Activated gamma-delta T cell treated with Interleukin-2 at 50 U/mL for 16 hours (primary cell): ENCODE measurements at places on chromosomes 12 and 14.

- DNase-seq: no peak
Observed at GRCh38 chr12:4137441-4137840, 136.1 kb upstream of the CCND2 start.

DNA sequence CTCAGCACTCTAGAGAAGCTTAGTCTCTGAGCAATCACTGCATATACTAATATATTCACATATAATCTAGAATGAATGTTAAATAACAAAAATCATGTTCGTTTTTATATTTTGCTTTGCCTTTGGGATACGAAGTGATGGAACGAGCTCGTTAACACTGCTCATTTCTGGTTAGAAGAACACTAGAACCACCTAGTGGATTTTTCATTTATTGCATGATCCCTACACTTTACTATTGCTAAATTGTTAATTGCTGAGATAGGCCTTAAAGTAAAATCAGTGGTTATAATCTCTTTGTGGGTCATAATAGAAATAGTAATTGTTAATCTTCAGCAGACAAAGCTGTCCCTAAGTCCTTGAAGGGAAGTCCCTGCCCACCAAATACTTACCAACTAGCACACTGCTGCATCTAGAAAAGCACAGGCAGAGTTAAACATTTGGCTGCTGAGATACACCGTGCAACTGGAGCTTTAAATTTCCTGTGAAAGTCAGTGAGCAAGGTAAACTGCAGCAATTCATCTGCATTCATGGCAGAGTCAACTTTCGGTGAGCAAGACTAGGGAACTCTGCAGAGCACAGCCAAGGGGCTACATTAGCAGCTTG is 353.7 kb downstream of the APAF1 start:
- DNase-seq: no peak

DNA sequence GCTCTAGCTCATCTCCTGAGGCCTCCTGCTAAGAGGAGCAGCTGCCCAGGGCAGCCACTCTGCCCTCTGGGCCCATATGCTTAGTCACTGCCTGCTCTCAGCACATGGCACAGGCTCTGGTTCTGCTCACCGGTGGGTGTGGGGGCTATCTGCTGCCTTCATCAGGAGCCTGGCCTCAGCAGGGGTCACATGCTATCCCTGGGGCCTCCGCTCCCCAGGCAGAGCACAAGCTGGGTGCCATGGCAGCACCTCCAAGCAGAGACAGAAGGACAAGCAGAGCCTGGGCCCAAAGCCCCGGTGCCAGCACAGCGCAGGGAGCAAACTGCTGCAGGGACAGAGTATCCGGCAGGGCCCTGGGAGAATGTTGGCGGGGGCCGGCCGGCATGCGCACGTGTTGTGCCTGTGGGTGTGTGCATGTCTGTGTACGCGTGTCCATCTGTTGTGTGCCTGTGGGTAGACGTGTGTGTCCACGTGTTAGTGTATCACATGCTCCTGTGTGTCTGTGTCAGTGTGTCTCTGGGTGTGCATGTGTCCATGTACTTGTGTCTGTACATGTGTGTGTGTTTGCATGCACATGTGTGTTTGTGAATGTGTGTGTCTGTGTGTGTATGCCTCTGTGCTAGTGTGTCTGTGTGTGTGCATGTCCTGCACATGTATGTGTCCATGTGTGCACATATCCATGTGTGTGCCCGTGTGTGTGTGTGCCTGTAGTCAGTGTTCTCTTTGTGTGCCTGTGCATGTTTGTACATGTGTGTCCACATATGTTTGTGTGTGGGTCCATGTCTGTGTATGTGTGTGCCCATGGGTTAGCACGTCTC is 326.9 kb downstream of the TMEM121 start:
- DNase-seq: no peak

DNA sequence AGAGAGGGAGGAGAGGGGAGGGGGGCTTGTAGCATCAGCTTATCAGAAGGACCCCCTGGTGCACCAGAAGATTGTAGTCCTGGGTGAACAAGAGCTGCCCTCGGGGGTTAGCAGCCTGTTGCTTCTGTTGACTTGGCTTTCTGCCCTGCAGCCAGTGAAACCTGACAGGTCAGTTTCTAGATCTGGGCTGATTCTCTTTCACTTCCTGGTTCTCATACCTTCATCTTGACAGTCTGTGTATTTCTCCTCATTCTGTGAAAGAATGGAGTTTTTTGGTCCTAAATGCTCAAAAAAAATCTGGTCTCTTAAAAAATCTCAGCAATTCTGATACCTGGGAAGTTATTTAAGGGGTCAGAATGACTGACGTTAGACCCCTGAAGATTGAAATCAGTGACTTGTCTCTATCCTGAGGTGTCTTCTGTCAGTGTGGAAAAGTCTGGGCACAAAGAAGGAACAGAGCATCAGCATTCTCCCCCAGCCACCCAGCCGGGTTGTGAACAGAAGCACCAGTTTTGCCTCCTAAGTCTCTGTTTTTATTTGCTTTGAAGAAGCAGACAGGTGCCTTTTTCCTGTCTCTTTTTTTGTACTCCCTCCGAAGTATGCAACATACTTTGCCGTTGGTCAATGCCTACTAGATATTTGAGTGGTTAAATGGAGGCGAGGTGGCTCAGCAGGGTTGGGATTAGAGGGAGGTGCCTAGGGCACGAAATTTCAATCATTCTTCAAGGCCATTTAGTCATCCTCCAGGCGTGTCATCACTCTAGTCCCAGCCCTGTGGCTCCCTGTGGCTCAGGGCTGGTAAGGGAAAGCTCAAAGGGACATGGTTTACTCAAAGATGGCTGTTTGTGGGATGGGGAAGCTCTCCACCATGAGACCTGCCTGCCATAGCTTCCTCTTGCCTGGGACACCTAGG is 24.0 kb downstream of the TTC9 start:
- no peak for DNase-seq

DNA sequence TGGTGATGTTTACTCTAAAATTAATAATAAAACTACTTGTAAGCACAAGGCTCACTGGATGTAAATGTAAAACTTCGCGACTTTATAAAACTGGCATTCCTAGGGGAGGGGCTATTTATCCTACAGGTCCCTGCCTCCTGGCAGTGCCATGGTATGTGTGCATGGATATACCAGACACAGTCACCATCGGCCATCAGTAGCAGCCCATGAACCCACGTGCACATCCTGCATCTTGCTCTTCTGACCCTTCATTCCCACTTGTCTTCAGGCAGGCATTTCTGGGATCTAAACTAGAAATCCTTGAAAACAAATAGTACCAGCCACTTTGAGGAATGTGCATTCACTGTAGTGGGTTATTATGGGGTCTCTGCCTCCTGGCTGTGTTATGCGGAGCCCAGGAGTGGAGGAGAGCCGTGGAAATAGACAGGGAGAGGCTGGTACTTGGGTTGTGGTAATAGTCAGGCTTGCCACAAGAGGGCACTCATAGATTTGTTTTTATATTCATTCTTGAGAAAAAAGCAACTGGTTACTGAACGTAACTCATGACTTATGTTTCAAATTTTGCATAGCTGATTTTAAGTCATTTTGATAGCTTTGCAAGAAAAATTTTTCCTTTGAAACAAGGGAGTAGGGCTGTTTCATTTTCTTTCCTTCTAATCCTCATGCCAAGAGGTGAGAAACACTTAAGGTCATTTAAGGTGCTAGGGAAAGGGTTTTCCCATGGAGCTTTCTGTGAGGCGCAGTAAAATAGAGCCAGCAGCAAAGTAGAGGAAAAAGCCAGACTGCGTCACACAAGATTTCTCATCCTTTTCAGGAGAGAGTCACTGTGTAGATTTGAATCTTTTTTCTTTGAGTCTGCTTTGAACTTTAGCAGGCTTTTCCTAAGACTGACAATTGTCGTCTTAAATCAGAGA is 17.4 kb upstream of the GALNT16 start:
- peak; percentile 44 for DNase-seq

DNA sequence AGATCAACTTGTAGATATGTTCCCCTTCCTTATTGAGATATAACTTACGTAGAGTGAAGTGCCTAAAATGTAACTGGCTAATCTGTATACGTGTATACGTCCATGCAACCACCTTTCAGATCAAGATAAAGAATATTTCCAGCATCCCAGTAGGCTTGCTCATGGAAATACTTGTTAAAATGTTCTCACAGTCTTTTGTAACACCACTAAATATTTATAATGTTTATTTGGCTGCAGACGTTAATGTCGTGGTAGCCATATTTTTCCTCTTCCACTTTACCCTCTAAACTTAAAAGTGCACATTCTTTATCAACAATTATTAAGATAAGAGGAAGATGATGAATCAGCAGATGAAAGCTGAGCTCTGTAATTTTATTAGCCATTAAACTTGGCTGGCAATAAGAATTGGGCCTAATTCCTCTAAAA is 447.4 kb downstream of the AEBP2 start:
- DNase-seq: no peak

- DNase-seq: no peak
Observed at GRCh38 chr12:80825506-80825905, 108.8 kb downstream of the MYF5 start.

GRCh38 chr12:83827860-83828259 is 1084.7 kb downstream of the SLC6A15 start:
- DNase-seq: no peak

GRCh38 chr12:41699658-41700057 is 445.0 kb downstream of the GXYLT1 start:
- DNase-seq: no peak

DNA sequence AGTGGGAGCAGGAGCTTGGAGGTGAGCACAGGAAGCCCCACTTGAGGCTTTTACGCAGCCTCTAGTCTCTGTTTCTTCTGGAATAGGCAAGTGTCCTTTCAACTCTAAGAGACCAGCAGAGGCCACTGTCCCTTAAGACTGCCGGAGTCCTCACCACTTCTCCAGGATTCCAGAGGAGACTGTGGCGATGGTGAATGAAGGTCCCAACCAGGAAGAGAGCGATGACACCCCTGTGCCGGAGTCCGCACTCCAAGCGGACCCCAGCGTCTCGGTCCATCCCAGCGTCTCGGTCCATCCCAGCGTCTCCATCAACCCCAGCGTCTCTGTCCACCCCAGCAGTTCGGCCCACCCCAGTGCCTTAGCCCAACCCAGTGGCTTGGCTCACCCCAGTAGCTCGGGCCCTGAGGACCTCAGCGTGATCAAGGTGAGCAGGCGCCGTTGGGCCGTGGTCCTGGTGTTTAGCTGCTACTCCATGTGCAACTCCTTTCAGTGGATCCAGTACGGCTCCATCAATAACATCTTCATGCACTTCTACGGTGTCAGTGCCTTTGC is 442 bp downstream of the FLVCR2 start:
- peak; percentile 4 for DNase-seq
